A549 treated with CpdA at 1 μM for 4 hours (cell line): ENCODE measurements at places on chromosomes 3 and 15. TPM values are rescaled to one million over a fixed set of nuclear protein-coding genes. Genes with fewer than 3 reads are reported as not detected.

FOXB1 gene
- total RNA-seq, result not detected in 5 replicates

GPR62 gene
- total RNA-seq, result 0.07 TPM in 1 of 5 replicates, not detected in the others

CRTAP gene
- total RNA-seq, result 260 to 303 TPM (median 297 TPM) in 5 replicates

ANKRD34C gene
- total RNA-seq, result not detected in 5 replicates

NRROS gene
- total RNA-seq, result not detected in 5 replicates

SLC6A1 gene
- 0.02 TPM in 1 of 5 replicates, not detected in the others for total RNA-seq
